NCI-H1417 treated with DMSO at 0.1 percent for 48 hours (cell line): ENCODE measurements at places on chromosomes 2 and 18.

- DNase-seq: no peak
These were observed 452.6 kb upstream of the TRIB2 start for GRCh38 chr2:12264146-12264545.

GRCh38 chr2:119108186-119108585 lies 50.4 kb downstream of the C1QL2 start:
- no peak for DNase-seq

- DNase-seq: no peak
These were observed 47.3 kb upstream of the MRPL33 start for GRCh38 chr2:27724191-27724590.

- DNase-seq: no peak
These were observed 135.5 kb upstream of the MC4R start for GRCh38 chr18:60508108-60508507.

DNA sequence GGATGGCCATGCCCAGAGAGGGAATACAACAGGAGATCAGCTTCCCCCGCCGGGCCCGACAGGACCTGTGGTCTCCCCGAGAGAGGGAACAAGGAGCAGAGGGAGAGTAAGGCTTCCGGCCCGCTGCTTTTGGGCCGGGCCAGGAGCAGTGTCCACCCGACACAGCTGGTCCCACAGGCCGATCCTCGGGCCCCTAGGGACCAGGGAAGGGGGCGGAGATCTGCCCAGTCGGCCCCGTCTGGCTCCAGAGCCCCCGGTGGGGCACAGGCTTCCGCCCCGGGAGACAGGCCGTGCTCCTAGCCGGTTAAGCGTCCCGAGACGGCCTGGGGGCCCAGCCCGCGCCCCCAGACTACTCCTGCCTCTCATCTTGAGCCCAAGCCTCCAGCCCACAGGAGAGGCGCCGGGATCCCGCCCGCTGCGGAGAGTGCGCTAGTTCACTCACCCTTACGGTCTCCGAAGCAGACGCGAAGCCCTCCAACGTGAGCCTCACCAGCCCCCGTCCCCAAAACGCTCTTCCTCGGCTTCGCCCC lies at the start of gene MCFD2:
Gene MCFD2 (minus strand): TSS at position 526 of the 530 bp plus-strand sequence. CDS start 6,635 bp downstream, outside the sequence.
- DNase-seq: no peak

GRCh38 chr2:143401861-143402260 lies 272.6 kb downstream of the ARHGAP15 start:
- DNase-seq: no peak

- DNase-seq: no peak
These were observed 105.5 kb downstream of the NRP2 start for GRCh38 chr2:205787761-205788160.

DNA sequence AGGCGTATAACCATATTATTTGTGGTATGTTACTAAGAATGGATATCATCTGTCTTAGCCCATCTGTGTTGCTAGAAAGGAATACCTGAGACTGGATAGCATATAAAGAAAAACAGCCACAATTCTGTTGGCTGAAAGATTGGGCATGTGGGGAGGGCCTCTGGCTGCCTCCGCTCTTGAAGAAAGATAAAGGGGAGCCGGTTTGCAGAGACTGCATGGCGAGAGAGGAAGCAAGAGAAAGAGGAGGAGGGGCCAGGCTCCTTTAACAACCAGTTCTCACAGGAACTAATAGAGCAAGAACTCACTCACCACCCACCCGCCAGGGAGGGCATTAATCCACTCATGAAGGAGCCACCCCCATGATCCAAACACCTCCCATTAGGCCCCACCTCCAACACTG lies 29.2 kb upstream of the UXS1 start:
- no peak for DNase-seq

DNA sequence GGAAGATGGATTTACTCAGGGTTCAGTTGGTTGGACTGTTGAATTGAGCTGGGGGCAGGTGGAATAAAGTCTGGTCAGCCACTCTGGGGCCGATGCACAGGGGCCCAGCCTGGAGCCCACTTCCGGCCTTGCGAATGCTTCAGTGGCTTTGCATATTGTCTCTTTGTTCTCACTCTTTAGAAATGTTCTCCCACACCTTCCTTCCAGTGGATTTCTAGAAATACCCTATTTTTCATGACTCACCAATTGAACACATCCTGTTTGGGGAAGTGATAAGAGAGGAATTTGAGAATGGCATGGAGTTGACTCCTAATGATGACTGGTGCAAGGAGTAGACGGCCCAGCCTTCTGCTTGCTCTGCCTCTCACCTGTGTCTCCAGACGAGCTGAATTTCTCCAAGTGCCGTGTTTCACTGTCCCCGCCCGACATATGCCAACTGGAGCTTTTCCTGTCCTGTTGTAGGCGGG lies 28.1 kb downstream of the ASAP2 start:
- no peak for DNase-seq

- no peak for DNase-seq
These were observed 1322.0 kb downstream of the LRP1B start for GRCh38 chr2:140808820-140809219.

- DNase-seq: no peak
These were observed 285.4 kb downstream of the LPIN1 start for GRCh38 chr2:12031866-12032265.

DNA sequence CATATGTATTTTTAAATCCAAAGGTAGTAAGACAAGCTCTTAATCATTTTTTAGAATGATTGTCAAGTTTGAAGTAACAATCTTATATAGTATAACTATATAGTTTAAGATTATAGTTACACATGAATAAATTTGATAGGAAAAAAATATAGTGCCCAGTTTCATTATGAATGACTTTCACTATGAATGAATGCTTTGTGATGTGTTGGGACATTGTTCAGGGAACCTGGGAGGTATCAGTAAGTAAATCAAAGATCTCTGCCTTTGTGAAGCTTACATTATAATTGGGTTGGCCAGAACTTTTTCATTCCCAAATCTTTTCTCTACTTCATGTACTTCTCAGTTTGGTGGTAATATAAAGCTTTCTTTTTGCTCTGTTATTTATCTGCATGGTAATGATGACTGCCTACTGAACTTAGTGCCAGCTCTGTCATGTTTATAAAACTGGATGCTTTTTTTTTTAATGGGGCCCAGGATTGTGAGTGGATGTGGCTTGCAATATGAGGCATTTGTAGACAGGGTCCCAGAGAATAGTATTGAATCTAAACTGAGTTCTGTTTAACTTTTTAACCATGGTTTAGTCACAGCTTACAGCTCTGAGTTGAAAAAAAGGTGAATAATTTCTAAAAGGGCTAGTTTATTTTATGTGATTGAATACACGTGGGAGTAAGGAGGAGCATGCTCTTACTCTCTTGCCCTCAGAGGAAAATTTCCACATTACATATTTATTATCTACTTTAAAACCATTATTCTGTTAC lies 23.3 kb downstream of the GLS start:
- no peak for DNase-seq

DNA sequence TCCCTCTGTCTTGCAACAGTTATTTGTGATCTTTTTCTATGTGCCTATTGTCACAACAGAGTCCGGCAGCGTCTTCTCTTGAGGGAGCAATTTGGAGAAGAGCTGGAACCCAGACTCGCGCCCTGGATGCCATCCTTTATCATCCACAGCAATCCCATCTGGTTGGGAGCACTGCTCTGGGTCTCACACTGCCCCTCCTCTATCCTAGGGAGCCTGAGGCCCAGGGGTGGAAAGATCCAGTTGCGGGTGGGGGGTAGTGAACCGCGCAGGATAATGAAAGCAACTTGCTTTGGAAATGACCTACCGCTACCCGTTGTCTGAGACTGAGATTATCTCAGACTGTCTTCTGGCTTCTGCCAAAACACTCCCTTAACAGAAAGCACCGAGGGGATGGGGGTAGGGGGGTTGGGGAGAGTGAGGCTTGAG lies 713 bp downstream of the WBP1 start:
- no peak for DNase-seq

GRCh38 chr18:3384664-3385563 lies 65.1 kb upstream of the TGIF1 start:
- no peak for DNase-seq

DNA sequence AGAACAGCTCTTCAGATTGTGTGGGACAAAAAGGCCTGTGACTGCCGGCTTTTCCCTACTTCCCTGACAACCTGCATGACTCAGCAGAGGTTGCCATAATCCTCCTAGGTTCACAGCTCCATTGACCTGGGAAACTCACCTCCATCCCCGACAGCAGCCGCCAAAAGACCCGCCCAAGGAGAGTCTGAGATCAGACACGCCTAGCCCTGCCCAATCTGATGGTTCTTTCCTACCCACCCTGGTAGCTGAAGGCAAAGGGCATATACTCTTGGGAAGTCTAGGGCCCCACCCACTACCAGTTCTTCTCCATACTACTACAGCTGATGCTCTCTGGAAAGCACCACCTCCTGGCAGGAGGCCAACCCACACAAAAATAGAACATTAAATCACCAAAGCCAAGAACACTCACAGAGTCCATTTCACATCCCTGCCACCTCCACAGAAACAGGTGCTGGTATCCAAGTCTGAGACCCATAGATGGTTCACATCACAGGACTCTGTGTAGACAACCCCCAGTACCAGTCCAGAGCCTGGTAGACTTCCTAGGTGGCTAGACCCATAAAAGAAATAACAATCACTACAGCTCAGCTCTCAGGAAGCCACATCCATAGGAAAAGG lies 140.6 kb downstream of the NETO1 start:
- DNase-seq: no peak

DNA sequence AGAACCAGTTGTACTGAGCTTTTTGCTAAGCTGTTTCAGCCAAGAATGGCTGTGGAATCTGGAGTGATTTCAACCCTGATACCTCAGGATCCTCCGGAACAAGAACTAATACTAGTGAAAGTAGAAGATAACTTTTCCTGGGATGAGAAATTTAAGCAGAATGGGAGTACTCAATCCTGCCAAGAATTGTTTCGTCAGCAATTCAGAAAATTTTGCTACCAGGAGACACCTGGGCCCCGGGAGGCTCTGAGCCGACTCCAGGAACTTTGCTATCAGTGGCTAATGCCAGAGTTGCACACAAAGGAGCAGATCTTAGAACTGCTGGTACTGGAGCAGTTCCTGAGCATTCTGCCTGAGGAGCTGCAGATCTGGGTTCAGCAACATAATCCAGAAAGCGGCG lies 1.6 kb downstream of the ZNF397 start:
- DNase-seq: no peak

DNA sequence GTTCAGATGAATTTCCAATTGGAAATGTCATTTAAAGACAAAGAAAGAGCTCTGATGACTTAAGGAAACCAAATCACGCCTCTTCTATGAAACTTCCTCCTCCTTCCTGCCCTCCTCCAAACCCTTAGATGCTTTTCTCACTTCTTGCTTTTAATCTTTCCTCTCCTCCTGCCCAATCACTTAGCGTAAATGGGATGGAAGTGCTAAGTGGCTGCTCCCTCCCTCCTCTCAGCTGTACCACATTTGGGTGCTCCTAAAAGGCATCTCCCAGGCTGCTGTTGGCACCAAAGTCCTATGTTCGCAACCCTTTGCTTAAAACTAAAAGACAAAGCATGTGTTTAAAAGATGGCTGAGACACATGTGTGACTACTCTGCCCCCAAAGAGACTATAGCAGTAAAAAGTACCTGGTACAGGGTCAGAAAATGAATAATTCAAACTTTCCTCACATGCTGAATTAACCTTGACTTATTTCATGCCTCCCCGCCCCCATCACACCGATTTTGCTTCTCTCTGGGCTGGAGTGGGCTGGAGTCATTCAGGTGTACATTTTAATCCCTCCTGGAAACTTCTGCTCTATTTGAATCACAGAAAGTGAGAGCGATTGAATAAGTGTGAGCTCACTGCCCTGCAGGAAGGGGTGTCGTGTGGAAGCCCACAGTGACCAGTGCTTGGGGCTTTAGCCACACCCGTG lies 59.2 kb upstream of the KLF7 start:
- no peak for DNase-seq

DNA sequence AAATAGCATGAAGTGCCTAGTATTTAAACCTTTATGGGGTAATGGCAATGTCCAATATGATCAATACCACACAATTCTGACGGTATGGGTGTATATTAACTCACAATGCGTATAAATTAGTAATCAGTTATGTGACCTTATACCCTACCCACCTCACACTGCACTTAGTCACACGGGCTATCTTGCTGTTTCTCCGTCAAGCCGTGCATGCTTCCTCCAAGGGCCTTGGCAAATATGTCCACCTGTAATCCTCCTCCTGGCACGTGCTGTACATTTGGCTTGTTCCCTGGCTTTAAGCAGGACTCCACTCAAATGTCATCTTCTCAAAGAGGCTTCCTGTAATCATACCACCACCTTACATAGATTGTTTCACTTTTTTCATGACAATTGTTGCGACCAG lies 12.2 kb downstream of the TNFRSF11A start:
- no peak for DNase-seq

DNA sequence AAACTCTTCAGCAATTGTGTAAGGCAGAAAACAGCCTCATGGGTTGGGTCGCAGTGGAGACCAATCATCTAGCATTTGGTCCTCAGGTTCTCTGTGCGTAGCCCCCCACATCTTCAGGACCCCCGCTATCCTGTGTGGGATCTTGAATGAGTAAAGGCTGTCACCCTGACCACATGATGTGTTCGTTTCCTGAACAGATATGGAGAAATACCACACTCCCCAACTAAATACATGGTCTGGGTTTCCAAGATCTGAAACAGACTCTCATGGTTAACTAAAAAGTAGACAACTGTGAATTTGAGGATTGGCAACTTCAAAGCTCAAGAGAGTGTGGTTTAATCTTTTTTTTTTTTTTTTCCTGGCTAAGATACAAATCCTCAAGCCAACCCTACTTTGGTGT lies 23.2 kb downstream of the DOCK10 start:
- DNase-seq: no peak

DNA sequence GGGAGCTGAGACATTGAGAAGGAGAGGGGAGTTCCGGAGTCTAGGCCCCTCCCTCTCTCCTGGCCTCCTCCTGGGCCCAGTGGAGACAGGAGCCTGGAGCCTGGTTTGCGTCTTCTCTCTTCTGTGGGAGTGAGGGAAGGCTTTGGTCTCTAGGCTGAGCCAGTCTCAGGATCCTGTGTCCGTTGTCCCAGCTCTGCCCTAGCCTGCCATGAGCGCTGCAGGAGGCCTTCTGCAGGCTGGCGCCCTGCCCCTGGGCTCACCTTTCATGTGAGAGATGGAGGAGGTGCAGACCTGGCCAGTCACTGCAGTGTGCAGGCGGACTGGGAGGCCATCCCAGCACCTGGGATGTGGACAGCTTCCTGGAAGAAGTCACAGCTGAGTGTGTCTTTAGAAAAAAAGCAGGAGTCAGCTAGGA lies 8.7 kb downstream of the IMPA2 start:
- DNase-seq: no peak

DNA sequence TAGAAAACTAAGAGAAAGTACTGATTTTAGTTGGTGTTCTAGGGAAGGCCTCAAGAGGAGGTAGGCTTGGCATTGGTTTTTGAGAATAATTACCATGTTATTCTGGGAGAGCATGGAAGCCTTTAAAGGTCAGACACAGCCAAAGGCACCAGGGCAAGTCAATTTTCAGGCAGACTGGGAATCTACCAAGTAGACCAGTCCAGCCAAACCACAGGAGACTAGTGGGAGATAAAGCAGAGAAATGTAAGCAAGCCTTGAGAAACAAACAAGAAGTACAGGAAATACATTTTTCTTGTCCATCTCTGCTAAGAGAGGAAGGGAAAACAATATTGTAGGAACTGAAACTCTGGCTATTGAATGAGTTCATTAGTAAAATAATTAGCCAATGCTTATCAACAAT lies 5.5 kb upstream of the CCDC68 start:
- DNase-seq: no peak

GRCh38 chr18:3874125-3874524 lies 424.2 kb downstream of the TGIF1 start:
- no peak for DNase-seq
